Regular cardiac myocyte (primary cell): ENCODE measurements at places on chromosomes 7 and 10. TPM values are rescaled to one million over a fixed set of nuclear protein-coding genes. Genes with fewer than 3 reads are reported as not detected.

Gene VPS37D
- total RNA-seq: 2.3 and 5.9 TPM in 2 replicates

Gene PRLHR
- total RNA-seq: not detected in 2 replicates

Gene CCL24
- not detected in 2 replicates for total RNA-seq

Gene FAM25A
- total RNA-seq: not detected in 2 replicates

Gene MSRB2
- total RNA-seq: 9.2 and 14.9 TPM in 2 replicates

Gene PNLIPRP1
- not detected in 2 replicates for total RNA-seq

Gene SH2B2
- 1.2 and 4.8 TPM in 2 replicates for total RNA-seq

Gene SEMA3E
- 0.38 and 0.56 TPM in 2 replicates for total RNA-seq

Gene SEC61A2
- total RNA-seq: 10.2 and 10.4 TPM in 2 replicates

Gene UCN3
- not detected in 2 replicates for total RNA-seq

Gene KNDC1
- total RNA-seq: 0.19 and 0.85 TPM in 2 replicates

Gene PARG
- 33.5 and 38.9 TPM in 2 replicates for total RNA-seq

Gene RBM20
- total RNA-seq: 0.19 and 0.85 TPM in 2 replicates

Gene GIMAP6
- 0.19 and 0.56 TPM in 2 replicates for total RNA-seq

Gene CLCN1
- total RNA-seq: not detected in 2 replicates

Gene GNAT3
- 0.28 and 0.58 TPM in 2 replicates for total RNA-seq

Gene POLR2J2
- 0.85 and 1.7 TPM in 2 replicates for total RNA-seq

Gene PBLD
- 6.1 and 7.3 TPM in 2 replicates for total RNA-seq
